ENCODE measurements at places on chromosomes 4 and X.
A peak's percentile ranks its signal among the peaks of the same experiment; 100 is the strongest.

GRCh38 chr4:39502019-39502663 is 25.1 kb downstream of the UGDH start:
- DNase-seq: no peak

DNA sequence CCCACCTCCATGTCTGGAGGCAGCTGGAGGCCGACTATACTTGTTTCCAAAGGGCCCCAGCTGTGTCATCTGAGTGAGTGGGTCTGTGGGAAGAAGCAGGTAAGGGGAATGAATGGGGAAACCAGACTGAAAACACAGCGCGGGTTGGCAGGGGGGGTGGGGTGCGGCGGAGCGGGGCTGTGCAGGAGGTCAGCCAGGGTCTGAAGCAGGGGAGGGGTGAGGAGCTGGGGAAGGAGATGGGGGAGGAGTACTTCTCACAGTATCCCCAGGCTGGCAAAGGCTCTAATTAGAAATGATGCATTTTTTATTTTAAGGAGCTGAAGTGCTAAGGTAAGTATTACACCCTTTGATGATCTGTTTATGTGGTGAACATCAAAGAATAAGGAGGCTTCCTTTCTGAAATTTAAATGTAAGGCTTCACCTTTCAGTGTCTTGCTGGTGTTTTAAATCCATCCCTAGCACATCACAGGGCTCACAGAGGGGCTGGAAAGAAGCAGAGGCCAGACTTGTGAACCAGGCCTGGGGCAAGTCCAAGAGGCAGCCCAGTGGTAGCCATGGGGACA is 37.5 kb downstream of the SMIM20 start:
- DNase-seq: no peak

- no peak for DNase-seq
Observed at GRCh38 chrX:137032341-137032694, 1.5 kb downstream of the GPR101 start.

DNA sequence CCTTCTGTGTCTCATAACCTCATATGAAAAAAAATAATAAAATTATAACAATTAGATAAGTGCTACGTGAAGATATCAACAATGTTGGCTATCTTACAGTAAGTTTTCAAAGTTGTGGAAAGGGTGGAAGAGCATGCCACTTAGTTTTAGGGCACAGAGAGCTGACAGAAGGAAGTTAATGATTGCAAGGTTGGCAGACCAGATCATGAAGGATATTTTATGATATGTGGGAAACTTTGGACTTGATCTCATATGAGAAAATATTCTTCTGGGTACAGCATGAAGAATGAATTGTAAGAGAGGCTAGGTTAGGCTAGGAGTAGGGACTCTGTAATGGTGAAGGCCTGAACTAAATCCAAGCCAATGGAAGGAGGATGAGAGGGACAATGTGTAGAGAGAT is 34.5 kb downstream of the MGAT4D start:
- DNase-seq: no peak

DNA sequence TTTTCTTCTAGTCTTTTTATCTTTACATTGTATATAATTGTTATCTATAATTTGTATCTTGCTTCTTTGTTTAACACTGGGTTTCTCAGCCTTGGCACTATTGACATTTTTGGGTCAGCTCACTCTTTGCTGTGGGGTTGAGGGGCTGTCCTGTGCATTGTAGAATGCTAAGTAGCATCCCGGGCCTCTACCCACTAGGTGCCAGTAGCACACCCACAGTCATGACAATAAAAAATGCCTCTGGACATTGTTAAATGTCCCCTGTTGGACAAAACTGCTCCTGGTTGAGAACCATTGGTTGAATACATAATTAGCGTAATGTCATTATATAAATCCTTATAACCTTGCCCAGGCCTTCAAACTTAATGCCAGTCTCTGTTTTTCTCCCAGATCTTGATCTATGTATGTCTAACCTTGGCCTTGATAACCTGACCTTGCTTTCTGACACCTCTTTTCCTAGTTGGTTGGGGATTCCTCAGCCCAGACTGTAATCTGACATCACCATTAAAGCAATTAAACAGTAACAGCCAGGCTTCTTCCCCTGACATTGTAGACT is 46.1 kb downstream of the DCX start:
- DNase-seq: no peak

- DNase-seq: peak; percentile 42
Observed at GRCh38 chr4:129428454-129428853, 332.5 kb downstream of the C4orf33 start.

GRCh38 chr4:55272589-55272988 is 73.5 kb upstream of the SRD5A3 start:
- DNase-seq: no peak

- DNase-seq: no peak
Observed at GRCh38 chr4:16161851-16162408, 64.3 kb downstream of the TAPT1 start.

DNA sequence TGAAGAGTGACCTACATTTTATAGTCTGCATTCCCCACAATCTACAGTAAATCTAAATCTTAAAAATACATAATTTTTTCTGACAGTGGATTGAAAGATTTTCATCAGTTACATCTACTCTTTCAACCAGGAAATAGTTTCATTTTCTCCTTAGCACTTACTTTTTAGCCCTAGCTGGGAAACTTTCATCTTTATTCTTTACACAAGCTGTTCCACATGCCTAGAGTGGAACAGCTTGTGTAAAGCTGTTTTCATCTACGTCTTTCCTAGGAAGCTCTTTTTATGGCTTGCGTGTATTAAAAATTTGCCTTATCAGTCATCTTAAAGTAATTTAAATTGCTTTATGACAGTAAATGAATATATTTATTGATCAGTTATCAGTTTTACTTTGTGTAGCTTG is 40.5 kb downstream of the RBPJ start:
- no peak for DNase-seq

GRCh38 chr4:86653237-86653865 is 59.2 kb downstream of the PTPN13 start:
- DNase-seq: no peak

DNA sequence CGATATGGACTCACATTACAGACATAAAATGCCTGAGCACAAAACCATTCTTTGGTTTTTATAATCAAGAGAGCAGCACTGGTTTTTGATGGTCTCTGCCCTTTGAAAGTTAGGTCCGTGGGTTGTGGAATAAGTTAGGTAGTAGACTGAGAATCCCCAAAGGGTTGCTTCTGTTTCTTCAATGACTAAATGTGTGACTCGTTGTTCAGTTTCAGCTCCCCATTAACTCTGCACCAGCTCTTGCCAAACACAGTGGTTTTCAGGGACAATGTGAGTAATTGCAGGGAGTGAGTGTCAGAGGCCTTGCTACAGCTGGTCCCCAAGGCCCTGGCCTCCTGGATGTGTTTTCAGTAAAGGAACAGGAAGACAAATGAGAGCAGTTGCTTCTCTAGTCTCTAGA is 24.8 kb downstream of the SMIM20 start:
- no peak for DNase-seq

DNA sequence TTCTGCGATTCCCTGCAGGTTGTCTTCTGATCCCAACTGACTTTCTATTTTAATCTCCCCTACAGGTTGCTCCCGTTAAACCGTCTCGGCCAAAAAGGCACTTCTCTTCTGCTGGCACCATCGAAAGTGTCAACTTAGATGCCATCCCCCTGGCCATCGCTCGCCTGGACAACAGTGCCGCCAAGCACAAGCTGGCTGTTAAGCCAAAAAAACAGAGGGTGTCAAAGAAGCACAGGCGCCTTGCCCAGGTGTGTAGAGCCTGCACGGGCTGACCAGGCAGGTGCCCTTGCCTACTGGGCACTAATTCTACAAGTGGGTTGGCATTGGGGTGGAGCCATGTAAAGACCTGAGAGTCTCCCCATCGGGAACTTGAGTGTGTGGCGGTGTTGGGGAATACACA is 74.2 kb downstream of the AASDH start:
- DNase-seq: no peak

- no peak for DNase-seq
Observed at GRCh38 chr4:110663738-110664444, 41.0 kb upstream of the PITX2 start.

DNA sequence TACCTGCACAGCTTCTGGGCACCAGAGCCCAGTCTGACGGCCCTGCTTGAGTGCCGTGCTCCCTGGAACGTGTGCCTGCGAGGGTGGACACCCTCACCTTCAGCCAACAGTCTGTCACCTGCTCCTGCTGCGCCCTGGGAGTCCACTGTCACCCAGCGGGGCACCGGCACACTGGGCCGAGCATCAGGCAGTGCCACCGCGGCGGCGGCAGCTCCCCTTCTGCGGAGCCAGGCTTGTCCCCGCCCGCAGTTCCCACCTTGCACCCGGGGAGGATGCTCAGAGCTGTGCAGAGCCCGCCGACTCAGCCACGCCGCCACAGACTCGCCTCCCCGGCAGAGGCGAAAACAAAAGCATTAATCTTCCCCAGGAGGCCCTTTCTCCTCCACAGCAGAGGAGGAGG is 86.8 kb downstream of the ABLIM2 start:
- no peak for DNase-seq

- no peak for DNase-seq
Observed at GRCh38 chrX:5051831-5052491, 1176.7 kb downstream of the NLGN4X start.

GRCh38 chr4:88846206-88846790 is 148.7 kb upstream of the NAP1L5 start:
- DNase-seq: no peak

- no peak for DNase-seq
Observed at GRCh38 chr4:112287258-112287989, 1.7 kb upstream of the TIFA start.

- DNase-seq: no peak
Observed at GRCh38 chrX:9062641-9063040, 28.7 kb upstream of the FAM9B start.

DNA sequence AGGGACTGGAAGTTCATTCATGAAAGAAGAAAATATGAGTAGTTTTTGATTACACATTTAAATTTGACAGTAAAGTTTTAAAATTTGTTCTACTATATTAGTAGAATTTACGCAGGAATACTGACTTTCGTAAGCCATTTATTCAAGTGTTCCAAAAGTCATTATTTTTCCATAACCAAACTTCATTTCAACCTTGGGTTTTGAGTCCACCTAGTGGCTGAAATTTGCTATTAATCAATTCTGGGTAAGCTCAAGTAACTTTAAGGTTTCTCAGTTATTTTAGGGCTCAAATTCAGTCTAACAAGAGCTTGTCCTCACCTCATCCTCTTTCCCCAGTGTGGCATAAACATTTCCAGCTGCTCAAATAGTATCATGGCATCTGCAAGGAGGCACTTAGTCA is 175.4 kb downstream of the SH3BGRL start:
- no peak for DNase-seq

- no peak for DNase-seq
Observed at GRCh38 chrX:40150503-40150902, 52.7 kb upstream of the BCOR start.

DNA sequence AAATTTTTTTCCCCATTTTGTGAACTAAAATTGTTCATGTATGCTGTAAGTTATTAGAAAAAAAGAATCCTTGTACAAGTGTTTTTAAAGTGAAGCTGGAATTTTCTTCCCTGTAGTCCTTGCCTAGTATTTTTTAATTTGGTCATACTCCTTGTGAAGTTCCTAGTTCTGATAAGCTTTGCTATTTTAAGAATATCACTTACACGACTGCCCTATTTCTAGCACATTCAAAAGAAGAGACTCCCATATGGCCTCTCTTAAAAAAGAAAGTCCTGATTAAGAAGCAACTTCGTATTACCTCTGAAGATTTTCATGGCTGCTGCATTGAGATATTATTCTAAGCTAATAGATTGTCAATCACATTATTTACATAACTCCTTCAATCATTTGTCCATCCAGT is 87.2 kb downstream of the KLHL8 start:
- no peak for DNase-seq

DNA sequence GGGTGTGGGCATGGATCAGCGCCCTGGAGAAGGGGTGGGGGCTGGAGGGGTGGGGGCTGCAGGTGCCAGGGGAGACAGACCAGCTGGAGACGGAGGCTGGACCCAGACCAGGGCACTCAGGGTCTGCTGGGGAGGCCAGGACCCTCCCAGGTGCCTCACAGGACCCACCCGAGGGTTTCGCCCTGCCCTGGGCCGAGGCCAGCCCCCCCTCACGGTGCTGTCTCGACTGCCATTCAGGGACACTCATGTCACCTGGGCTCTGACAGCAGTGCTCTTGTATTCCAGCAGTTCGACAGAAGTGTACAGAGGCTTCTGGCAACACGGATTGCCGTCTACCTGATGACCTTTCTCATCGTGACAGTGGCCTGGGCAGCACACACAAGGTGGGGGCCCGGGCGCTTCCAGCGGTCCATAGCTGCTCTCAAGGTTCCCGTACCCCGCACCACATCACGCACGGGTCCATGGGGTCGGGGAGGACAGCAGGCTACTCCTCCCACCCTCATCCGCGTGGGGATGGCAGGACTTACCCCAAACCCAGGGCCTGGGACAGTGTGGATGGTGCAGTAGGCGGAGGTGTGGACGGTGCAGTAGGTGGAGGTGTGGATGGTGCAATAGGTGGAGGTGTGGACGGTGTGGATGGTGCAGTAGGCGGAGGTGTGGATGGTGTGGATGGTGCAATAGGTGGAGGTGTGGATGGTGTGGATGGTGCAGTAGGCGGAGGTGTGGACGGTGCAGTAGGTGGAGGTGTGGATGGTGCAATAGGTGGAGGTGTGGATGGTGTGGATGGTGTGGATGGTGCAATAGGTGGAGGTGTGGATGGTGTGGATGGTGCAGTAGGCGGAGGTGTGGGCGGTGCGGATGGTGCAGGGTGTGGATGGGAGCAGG is 18.1 kb downstream of the TMEM175 start:
- DNase-seq: no peak

DNA sequence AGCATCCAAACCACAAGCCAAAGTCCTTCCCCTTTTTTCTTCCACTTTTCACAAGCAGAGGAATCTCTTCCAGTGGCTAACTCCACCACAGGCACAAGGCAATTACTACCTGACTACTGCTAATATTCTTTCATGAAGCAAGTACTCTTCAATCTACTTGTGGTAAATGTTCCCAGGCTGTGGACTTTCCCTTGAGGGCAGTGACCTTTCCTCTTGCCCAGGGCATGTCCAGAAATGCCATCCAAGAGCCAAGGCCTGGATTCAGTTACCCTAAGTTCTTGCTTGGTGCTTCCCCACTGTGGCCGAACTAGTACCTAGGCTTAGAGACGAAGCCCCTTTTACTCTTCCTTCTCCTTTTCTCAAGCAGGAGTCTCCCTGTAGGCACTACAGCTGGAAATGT is 400.7 kb downstream of the DCAF12L2 start:
- no peak for DNase-seq

DNA sequence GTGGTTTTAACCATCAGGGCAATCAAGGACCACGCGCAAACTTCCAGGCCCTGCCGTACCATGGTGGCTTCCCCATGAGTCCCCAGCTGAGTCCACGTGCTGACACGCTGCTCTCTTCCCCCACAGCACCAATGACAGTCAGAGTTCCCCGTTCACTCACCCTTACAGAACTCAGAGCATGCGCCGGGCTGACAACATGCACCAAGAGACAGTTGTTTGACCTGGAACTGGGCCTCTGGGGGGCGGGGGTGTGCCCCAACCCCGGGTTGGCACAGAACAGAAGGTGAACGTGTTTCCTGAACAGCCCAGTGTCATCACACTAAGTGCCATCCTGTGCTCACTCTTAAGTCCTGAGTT is 29.4 kb downstream of the IRF2 start:
- DNase-seq: no peak

GRCh38 chr4:78567500-78568060 is 16.0 kb downstream of the ANXA3 start:
- no peak for DNase-seq

- DNase-seq: no peak
Observed at GRCh38 chrX:139052461-139052860, 340.9 kb upstream of the FGF13 start.
